ENCODE measurements at places on chromosomes 11 and 22.

DNA sequence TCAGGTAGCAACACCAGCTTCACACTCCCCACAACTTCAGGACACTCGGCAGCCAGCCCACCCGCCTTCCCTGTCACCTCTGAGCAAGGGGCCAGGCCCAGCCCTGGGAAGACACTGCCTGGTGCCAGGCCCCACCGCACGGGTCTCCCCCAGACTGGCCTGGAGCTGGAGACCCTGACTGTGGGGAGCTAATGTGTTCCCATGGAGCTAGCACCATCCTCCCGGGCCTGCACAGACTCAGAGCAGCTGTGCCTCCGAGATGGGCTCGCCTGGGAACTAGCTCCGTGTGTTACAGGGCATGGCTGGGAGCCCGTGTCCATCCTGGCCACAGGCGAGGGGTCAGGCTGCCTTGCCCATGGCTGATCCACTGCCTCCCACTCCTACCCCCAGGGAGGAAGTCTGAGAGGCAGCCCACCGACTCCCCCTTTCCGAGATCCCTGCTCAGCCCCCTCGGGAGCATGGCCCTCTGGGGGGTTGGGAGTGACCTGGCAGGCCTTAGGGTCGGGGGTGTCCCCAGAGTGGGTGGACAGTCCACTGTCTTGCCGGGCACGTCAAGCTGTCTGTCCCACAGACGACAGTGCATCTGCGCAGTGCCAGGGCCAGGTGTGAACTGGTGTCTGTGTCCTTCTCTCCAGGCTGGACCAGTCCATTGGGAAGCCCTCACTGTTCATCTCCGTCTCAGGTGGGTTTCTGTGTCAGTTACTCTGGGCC, 76.7 kb upstream of the KCNQ1OT1 start:
- no peak for DNase-seq

GRCh38 chr11:33893711-33894397, 2.0 kb upstream of the LMO2 start:
- DNase-seq, result peak; percentile 96

DNA sequence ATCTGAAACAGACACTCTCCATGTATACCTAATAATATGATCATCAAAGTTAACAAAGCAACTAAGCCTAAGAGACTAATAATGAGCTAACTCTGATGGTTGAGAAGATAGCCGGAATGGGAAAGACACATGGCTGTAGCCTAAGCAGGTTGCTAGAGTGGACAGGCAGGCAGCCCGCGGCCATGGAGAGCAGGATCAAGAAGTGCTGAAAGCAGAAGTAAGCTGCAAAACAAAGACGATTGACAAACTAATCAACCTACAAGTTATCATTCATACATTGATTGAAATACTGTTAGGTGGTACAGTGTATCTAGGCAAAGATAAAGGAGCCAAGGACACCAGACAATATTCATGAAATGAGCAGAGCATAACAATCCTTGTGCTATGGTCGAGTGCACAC, 29.3 kb downstream of the SLN start:
- DNase-seq, result no peak

DNA sequence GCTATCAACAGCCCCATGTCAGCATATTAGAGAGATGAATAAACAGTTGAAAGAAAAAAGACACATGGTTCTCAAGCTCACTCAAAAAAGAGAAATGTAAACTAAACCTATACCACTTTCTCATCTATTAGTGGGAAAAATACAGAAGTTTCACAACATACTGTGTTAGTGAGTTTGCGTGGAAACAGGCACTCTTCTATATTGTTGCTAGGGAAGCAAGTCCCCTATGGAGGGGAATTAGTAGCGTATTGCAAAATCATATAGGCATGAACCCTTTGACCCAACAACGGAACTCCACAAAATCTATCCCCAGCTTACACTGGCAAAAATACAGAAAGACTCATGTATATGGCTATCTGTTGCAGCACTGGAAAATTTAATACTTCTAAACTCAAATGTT, 14.2 kb upstream of the RFPL2 start:
- peak; percentile 18 for DNase-seq

All from hematopoietic multipotent progenitor cell treated with erythropoietin and hydrocortisone succinate and interleukin-3 and kit ligand, for 6 days (in vitro differentiated cells).